ENCODE measurements at places on chromosomes 6 and 20.

DNA sequence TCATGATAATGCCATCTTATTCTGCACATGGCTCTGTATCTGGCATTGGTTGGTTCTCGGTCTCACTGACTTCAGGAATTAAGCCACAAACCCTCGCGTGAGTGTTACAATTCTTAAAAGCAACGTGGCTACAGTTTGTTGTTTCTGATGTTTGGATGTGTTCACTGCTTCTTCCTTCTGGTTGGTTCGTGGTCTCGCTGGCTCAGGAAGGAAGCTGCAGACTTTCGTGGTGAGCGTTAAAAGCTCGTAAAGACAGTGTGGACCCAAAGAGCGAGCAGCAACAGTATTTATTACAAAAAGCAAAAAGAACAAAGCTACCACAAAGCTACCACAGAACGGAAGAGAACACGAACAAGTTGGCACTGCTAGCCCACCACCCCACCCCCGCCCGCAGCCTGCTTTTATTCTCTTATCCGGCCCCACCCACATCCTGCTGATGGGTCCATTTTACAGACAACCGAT, 51.1 kb downstream of the MYLIP start:
- DNase-seq = no peak

- DNase-seq = no peak
Measured at GRCh38 chr6:67127041-67127440, 1420.0 kb upstream of the EYS start.

DNA sequence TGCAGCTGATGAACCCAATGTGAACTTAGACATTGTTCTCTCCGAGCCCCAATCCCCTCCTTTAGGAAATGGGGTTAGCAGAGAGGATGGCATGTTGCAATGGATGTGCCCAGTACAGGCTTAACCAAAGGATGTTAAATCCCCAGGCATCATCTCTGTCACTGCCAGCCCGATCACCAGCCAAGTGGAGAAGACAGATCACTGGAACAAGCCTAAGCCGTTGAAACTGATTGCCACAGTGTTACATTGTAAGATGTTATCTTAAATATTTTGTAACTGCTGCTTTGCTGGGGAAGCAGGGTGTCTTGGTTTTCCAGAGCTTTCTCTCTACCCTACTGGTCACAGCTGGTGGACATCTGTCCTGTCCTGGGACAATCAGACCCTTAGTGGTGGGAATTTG, 783.4 kb upstream of the CHD6 start:
- DNase-seq = no peak

- no peak for DNase-seq
Measured at GRCh38 chr6:31725502-31726350, 2.6 kb downstream of the MPIG6B start.

DNA sequence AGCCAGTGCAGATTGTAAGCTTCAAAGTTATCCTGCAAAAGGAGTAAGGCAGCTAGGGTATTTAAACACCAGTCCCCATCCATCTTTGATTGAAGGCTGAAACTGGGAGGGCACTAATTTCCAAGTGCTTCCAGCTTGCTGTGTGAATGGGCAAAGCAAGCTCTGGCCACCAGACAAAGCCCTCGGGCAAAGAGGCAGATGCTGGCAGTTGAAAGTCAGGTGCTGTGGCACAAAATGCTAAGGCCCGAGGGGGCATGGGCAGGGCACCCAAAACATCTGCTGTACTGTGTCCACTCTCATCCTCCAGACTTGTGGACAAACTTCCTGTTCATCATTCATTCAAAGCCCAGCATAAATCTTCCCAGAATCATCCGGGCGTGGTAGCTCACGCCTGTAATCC, 62.9 kb downstream of the TRMT6 start:
- DNase-seq = no peak

- no peak for DNase-seq
Measured at GRCh38 chr6:149153693-149154092, 163.8 kb upstream of the TAB2 start.

DNA sequence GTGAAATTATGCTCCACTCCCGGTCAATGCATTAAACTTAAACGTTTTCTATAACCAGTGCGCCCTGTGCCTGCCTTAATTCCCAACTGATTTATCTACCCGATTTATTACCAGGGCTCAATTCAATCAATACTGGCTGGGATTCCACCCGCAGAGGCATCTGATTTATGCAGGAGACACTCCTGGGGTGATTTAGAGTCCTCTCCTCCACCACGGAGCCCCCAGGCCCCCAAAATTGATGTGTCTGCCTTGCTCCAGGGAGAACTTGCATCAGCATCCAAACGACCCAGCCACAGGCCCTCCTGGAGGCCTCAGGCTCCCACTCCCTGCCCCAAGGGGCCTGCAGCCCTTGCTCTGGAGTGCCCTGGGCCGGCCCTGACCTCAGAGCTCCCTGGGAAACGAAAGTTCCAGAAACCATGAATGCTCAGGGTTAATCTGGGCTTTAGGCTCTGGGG, 29.5 kb downstream of the ANKRD60 start:
- DNase-seq = no peak

DNA sequence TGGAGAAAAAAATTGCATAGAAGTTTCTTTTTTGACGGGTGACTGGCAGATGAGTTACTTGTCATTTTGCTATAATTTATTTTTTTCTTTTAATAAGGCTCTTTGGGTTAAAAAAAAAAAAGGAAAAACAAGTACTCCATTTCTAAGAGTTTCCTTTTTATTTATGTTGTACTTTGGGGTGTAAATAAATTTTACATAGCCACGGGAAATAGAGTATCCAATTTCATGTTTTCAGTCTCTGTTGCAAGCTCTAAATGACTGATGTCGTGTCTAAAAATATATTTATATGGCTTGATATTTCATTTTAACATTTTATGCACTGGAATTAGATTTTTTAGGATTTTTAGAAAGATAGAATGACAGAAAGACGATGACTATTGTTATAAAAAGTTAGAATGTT, 3.4 kb downstream of the EYA4 start:
- DNase-seq = no peak

GRCh38 chr6:139894271-139894670, 519.8 kb upstream of the CITED2 start:
- DNase-seq = no peak

DNA sequence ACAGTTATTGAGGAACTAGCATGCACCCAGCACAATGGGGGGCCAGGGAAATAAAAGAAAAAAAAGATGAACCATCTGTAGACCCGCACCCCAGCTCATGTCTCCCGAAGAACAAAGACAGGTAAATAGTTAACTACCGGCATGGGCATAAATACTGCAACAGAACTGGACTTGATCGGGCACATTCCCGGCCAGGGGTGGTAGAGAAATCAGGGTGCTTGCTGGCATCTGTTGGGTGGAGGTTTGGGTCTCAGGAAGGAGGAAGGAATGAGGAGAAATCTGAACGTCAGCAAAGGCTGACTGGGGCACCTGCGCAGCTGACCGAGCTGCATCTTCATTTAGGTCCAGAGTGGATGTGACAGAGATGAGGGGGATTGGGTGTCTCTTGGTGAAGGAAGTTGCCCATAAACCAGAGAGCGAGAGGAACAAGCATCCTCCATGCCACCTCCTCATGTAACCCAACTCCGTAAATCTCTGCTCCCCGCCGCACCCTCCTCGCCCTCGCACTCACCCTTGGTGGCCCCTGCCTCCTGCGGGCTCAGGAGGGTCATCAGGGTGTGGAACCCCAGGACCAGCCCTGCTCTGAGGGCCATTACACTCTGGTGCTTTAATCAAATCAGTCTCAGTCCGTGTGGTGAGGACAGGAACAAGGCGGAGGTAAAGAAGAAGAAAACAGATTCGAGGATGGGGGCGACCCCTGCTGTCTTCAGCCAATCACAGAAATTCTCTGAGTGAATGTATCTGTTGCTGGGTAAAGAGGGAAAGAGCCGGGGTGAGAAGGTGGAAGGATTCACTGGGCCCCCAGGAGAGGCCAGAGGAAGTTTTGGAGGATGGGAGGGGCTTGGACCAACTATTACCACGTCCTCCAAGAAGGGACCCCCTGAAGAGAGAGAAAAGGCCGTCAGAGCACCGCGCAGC, at the start of gene HLA-DOA:
HLA-DOA (minus strand) TSS at position 648 of the 918 bp plus-strand sequence.
- DNase-seq = no peak

DNA sequence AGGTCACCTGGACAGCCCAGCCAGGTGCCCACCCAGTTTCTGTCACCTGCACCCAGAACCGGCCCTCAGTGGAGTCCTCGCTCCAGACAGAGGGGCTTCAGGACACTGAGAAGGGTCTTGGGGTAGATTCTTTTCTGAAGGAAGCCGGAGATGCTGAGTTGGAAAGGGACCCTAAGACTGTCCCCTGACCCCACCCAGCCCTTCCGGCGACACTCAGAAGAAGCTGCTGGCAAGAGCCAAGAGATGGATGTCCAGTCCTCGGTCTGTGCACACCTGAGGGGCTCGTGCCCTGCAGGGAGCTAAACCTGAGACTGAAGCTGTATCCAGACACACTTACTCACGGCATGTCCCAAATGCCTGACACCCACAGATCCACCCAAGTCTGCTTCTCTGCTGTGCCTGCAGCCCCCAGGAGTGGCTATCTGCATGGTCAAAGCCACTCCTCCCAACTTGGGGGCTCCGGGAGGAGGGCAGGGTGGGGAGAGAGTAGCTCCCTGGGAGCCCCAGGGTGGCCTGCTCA, 20.2 kb downstream of the NTSR1 start:
- DNase-seq = no peak

- no peak for DNase-seq
Measured at GRCh38 chr20:33602826-33603590, 59.1 kb upstream of the C20orf144 start.

- no peak for DNase-seq
Measured at GRCh38 chr6:125294925-125295324, 6.8 kb downstream of the HDDC2 start.

DNA sequence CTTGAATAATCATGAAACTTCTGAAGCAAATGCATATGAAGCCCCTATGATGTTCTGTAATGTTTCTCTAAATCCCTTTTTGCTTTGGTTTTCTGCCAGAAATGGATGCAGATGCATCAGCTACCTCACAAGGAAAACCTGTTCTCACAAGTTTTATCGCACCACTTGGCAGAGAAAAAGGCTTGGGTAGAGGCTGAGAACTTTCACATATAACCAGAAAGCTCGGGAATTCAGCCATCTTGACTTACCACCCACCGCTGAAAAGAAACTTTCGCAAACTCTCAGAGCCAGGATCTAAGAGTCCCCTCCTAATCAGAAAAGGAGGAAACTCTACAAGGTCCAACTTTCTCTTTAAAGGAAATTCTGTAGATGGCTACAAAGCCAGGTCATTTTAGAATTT, 36.2 kb upstream of the ADTRP start:
- no peak for DNase-seq

GRCh38 chr6:155055729-155056128, 60.6 kb downstream of the TIAM2 start:
- no peak for DNase-seq

- no peak for DNase-seq
Measured at GRCh38 chr6:166604328-166604727, 17.9 kb upstream of the RAMACL start.

- DNase-seq = no peak
Measured at GRCh38 chr20:57619051-57619831, 985 bp downstream of the ZBP1 start.

DNA sequence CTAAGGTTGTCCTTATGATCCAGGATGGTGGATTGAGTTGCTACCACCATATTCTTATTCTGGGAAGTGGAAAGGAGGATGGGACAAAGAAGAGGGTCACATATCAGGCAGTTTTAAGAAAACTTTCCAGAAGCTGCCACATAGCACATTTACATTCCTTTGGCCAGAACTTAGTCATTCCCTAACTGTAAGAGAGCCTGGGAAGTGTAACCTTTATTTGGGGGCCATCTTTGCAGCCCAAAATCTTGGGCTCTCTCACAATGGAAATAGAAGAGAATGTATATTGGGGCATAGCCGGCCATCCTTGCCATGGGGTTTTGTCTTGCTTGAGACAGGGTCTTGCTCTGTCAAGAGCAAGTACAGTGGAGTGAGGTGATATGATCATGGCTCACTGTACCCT, 8.4 kb downstream of the ZNF341 start:
- DNase-seq = no peak
